ENCODE measurements at places on chromosomes 4 and X.

DNA sequence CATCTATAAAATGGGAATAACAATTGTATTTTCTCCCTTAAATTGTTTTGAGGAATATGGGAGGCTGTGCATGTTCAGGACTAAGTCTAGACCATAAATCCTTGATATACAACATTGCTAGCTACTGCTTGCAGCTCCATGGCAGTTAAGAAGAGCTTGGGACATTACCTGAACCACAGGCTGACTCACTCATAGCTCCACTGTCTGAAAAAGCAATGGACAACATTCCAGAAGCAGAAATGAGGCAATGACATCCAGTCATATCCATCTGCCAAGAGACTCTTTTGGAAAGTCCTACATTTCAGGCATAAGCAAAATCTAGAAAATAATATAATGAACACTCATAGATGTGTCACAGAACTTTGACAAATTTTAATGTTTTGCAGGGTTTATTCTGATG, 167.3 kb upstream of the LEF1 start:
- DNase-seq, result no peak

GRCh38 chr4:26272654-26273615, 47.9 kb upstream of the RBPJ start:
- no peak for DNase-seq

DNA sequence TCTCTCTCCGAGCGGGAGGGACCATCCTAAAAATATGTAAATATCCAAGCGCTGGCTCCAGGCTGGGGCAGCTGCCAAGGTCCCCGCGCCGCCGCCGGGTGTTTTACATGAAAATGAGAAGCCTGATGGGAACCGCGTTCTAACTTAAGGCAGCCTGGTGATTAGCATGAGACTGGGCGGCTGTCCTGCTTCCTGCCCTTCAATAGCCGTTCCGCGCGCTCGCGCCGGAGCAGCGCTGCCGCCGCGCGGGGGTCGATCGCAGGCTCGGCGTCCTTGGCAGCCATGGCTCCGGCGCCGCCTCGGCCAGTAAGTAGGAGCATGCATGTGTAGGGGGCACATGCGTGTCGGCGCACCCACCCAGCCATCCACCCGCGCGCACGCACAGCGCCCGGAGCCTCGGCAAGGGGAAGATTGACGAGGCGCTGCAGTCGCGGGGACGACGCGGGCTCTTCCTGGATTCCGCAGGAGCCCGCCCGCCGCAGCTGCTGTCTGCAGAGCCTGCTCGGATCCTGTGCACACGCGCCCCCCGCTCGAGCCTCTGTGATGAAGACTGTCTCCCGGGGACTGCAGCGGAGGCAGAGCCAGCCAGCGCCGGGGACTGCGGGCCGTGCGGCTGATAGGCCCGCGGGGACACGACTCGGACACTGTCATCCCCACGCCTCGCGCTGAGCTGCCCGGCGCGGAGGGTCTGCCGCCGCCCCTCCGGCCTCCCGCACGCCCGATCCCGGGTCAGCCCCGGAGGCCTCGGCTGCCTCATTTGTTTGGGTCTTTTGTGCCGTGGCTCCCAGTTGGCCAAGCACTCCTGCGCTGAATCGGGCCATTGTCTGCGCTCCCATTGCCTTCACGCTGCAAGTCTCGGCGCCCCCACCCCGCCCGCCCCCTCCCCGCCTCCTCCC, 734 bp downstream of the STOX2 start:
- no peak for DNase-seq

GRCh38 chr4:10101671-10102473, 14.7 kb downstream of the WDR1 start:
- DNase-seq, result no peak

DNA sequence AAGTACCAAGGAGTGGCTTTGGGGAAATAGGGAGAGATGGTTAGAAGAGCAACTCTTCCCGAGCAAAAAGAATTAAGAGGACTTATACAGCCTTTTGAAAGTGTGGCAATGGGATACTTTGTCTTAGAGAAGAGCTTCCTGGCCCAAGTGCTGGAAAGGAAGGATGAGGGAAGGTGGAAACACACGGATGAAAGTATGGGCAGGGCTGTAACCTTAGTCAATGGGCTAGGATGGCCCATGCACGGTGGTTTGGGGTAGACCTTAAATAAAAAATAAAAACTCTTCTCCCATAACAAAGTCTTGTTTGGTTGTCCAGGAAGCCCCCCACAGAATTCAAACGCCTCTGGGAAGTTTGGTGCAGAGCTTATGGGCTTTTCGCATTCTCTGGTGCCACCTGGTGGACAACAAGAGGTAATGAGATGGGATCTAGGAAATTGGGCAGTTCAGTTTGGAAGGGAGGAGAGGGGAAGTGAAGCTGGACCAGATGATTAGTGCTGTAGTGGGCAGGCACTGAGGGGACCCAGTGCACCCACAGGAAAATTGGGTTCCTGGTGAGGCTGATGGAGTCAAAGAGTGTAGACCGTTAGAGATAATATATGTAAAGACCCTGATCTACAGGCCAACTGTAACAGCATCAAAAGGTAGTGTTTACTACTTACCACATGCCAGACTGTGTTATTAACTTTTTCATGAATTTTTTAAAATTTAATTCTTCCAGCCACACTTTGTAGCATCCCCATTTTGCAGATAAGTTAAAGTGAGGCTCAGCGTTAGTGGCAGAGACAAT, 13.8 kb upstream of the ENOX2 start:
- DNase-seq, result peak; percentile 31

GRCh38 chrX:109281483-109282275, 200.2 kb downstream of the GUCY2F start:
- no peak for DNase-seq

GRCh38 chr4:128558896-128559679, 250.4 kb upstream of the JADE1 start:
- no peak for DNase-seq

DNA sequence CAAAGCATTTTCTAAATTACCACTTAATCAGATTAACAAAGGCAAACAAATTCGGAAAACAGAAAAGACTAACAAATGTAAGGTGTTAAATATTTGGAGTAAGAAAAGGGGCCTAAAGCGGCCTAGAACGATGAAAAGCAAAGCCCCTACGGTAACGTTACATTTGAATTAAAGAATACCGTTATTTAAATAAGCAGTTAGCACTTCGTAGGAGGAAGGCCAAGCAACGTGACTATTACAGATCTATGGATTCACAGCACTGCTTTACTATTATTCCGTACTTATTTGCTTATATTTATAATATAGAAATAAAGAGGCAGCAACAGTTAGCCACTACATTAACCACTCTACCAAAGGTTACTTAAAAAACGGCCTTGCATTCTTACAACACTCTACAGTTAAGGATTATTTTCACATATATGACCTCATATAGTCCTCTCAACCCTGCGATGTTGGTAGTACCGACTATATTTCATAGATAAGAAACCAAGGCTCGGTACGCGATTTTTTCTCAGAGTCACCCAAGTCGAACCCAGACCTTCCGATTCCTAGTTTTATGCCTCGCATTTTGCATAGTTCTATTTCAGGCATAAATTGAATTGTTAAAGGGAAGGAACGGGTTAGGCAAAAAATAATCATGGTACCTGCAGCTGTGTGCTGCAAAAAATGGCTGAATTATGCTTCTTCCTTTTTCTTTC, 2.9 kb downstream of the KLHL15 start:
- no peak for DNase-seq

DNA sequence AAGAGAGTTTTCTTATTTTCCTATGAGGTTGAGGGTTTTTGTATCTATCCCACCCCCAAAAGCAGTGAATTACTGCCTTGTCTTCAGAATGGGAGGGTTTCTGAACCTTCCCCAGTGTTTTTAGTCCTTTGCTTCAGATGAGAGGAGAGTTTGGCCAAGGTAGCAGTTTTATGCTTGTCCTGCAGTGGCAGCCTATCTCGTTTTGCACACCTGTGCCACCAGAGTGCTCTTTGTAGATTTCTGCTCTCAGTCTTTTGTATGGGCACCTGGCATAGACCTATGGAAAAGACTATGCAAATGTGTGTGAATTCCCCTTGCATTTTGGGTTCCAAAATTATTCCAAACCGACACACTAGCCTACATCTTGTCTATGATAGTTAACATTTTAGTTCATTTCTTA, 5.8 kb downstream of the TBC1D19 start:
- no peak for DNase-seq

GRCh38 chr4:48247142-48247877, 22.3 kb downstream of the TEC start:
- no peak for DNase-seq

GRCh38 chr4:70179811-70180210, 15.7 kb upstream of the ODAM start:
- DNase-seq, result no peak

DNA sequence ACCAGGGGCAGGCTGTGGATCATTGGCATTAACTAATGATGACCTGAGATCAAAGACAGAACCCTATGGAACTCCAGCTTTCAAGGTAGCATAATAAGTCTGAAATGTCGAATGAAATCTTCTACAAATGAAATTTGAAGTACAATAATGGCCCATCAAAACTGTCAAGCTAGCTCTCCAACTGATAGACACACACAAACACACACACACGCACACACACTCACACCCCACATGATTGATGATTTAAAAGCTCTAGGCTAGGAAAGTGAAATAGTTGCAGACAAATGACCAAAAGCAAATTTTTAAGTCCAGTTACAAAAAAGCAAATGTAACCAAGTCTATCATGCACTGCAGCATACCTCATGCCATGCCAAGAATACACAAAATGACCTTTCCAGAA, 655.7 kb downstream of the C4orf33 start:
- DNase-seq, result no peak

GRCh38 chr4:48725414-48725813, 54.7 kb downstream of the FRYL start:
- DNase-seq, result no peak

DNA sequence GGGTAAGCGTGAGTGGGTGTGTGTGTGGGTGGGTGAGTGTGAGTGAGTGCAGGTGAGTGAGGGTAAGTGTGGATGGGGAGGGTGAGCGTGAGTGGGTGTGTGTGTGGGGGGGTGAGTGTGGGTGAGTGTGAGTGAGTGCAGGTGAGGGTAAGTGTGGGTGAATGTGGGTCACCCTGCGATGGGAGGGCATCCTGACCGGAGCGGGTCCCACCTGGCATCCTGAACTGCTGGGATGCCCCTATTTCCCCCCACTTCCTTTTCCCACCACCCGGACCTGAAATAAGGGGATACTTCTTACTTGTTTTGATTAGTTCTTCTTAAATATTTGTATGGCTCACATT, 49.5 kb downstream of the ING2 start:
- DNase-seq, result no peak

DNA sequence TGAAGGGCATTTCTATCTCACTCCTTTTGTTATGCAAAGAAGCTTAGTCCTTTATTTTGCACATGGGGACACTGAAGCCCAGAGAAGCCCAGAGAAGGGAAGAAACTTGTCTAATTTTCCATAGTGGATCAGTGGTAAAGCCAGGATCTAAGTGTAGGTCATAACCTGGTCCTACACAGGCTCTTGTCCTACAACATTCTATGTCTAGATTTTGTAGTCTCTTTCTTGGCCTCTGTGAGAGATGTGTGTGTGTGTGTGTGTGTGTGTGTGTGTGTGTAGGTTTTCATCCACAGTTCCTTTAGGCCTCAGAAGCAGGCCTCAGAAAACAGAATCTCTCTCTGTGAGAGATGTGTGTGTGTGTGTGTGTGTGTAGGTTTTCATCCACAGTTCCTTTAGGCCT, 38.3 kb downstream of the VSIG4 start:
- DNase-seq, result no peak

DNA sequence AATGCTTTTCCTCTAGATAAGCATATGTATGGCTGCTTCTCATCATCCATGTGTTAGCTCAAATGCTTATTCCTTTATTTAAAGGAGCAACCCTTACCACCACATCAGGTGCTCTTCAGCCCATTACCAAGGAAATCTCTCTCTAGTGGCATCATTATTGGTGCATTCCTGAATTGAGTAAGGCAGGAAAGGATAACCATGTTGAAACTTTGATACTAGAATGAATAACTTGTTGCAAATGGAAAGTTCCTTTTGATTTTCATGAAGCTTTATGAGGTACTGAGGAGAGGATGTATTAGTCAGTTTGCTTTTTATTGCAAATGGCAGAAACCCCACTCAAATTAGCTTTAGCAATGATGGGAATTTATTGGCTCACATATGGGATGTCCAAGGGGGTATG, 212.3 kb upstream of the FGF13 start:
- no peak for DNase-seq

All from activated T-cell treated with anti-CD3 and anti-CD28 coated beads, Interleukin-2, amount 50 U/mL, for 1 hour (primary cell).